ENCODE measurements at places on chromosomes 11 and 22.
A peak's percentile ranks its signal among the peaks of the same experiment; 100 is the strongest.

GRCh38 chr11:127304634-127305033 lies 304.1 kb upstream of the KIRREL3 start:
- no peak for DNase-seq

- no peak for DNase-seq
Measured at GRCh38 chr22:17113600-17113999, 7.6 kb downstream of the TMEM121B start.

DNA sequence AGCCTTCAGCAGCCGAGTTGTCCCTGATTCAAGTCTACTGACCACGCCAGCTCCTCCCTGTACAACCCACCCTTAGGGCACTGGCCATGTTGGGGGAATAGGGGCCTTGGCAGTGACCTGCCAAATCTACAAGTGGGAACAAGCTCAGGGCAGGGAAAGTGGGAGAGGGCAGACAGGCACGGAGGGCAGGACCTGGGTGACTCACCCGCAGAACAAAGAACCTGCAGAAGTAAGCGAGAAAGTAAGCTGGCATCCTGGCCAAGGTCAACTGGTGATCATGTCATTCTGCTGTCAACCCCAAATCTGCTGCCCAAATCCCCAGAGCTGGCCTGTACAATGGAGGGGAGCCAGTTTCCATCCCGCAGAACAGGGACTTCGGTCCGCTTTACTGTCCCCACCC lies 7.9 kb upstream of the SCGB1A1 start:
- no peak for DNase-seq

GRCh38 chr11:3165152-3165705 lies at the start of gene OSBPL5:
OSBPL5 (minus strand) TSS chr11:3165310; CDS start chr11:3129148, 36,162 bp downstream.
- peak; percentile 39 for DNase-seq

- no peak for DNase-seq
Measured at GRCh38 chr22:23555118-23555517, 25.0 kb downstream of the IGLL1 start.

- DNase-seq, result no peak
Measured at GRCh38 chr22:48869161-48869560, 958.5 kb downstream of the BRD1 start.

GRCh38 chr11:104956528-104956927 lies 11.8 kb downstream of the CASP4 start:
- DNase-seq, result no peak

- DNase-seq, result no peak
Measured at GRCh38 chr11:121067026-121067425, 34.0 kb upstream of the TECTA start.

GRCh38 chr11:74742070-74742469 lies 6.6 kb upstream of the RNF169 start:
- DNase-seq, result no peak

- no peak for DNase-seq
Measured at GRCh38 chr11:61505640-61506155, 2.9 kb upstream of the LRRC10B start.
